Mucosa of descending colon (tissue), 3 donors: ENCODE measurements at places on chromosomes 4 and X. TPM values are rescaled to one million over a fixed set of nuclear protein-coding genes. Genes with fewer than 3 reads are reported as not detected.

ENPP6 gene
- 0.57 TPM for total RNA-seq

GRCh38 chr4:145779319-145779801, 99.4 kb downstream of the C4orf51 start:
- no peak for DNase-seq

DNA sequence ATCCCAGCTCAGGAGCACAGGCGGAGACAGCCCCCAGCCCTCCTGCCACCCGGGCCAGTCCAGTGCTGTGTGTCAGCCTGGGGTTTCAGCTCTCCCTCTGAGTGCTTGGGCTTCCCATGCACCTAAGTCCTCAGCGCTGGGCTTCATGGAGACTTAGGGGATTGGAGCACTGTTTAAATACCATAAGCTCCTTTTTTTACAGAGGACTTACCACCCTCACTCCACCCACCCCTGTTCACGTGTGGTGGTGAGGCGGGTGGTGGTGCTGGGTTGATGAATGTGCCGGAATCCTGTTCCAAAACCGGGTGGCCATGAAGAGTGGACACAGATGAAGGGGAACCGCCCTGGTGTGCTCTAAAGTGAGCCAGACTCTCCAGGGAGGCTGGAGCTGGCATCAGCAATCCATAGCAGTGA, 66.9 kb downstream of the PSAPL1 start:
- no peak for DNase-seq

EXOC1L gene
- total RNA-seq = not detected

GRCh38 chrX:26672571-26672970, 456.6 kb downstream of the MAGEB5 start:
- no peak for DNase-seq

- DNase-seq = peak; percentile 10
Observed at GRCh38 chr4:113109106-113109718, 59.8 kb downstream of the ANK2 start.

- no peak for DNase-seq
Observed at GRCh38 chrX:150352114-150352513, 11.0 kb upstream of the MAMLD1 start.
